ENCODE measurements at places on chromosomes 3 and 15.

DNA sequence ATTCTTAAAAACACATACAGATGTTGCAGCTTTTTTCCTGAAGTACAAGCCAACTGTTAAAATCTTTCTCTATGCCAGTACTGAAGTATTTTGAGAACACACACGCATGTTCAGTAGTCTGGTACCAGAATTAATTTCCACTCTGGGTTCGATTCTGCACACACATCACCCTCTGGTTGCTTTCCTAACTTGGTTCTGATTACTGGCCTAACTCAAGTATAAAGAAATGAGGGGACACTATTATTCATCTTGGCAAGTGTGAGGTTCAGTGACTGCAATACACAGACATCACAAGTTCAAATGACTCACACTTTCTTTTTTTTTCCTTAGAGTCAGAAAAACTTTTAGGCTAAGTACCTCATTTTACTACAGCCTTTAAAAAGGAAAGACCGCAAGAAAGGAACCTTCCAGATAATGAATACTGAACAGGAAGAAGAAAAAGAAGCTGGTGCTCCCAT is 37.4 kb upstream of the LDHAL6B start:
- no peak for DNase-seq

GRCh38 chr3:189202583-189202982 is 30.8 kb downstream of the TPRG1 start:
- DNase-seq, result no peak

GRCh38 chr15:22948056-22948455 is 32.1 kb downstream of the CYFIP1 start:
- no peak for DNase-seq

DNA sequence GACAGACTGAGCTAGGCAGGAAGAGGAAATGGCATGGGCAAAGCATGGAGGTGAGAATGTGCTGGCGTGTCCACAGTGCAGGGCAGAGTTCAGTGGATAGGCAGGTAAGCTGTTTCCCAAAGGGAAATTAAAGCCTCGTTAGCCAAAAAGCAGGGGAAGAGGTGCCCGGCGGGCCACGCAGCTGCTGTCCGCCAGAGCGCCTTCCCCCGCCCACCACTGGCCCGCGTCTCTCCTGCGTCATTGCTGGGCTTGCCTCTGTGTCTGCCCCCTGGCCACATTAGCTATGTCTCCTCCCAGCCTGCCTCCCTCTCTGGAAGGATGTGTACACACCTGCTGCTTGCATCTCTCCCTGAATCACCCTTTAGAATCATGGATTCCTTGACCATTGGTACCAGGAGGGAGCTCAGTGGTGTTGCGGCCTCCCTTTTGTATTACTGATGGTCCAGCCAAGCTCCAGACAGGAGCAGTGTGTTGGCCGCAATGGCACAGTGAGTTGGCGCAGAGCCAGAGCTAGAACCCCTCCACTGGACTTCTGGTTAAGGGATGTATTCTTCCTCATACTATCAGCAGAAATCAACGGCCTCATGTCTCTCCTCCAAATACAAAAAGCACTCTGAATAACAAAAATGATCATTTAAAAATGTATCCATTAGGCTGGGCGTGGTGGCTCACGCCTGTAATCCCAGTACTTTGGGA is 26.6 kb downstream of the SLC28A1 start:
- no peak for DNase-seq

- DNase-seq, result no peak
These were observed 30.6 kb upstream of the SLC6A6 start for GRCh38 chr3:14371573-14372474.

DNA sequence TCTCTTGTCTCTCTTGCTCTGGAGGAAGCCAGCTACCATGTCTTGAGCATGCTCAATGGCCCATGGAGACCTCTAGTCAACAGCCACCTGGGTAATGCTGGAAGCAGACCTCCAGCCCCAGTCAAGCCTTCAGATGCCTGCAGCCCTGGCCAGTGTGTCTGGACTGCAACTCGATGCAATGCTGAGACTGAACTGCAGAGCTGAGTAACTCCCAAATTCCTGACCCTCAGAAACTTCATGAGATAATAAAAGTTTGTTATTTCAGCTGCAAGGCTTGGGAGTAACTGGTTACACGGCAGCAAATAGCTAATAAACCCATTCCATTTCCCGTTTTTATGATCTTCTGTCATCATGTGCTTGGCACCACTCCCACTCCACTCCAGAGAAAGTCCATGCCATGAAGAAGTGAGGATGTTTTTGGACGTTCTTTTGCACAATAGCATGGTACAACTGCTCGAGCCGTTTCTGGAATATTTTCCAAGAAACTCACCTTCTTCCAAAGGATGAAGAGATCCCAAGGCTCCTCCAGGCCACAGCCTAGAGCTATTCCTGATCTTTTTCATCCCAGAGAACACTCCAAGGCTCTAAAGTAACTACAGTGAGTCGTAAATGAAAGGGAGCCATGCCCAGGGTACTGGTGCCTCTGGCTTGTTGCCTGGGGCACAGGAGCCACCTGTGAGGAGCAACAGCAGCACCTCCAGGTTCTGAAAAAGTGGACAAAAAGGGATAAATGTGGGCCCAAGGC is 72.0 kb upstream of the KLF13 start:
- DNase-seq, result peak; percentile 57

DNA sequence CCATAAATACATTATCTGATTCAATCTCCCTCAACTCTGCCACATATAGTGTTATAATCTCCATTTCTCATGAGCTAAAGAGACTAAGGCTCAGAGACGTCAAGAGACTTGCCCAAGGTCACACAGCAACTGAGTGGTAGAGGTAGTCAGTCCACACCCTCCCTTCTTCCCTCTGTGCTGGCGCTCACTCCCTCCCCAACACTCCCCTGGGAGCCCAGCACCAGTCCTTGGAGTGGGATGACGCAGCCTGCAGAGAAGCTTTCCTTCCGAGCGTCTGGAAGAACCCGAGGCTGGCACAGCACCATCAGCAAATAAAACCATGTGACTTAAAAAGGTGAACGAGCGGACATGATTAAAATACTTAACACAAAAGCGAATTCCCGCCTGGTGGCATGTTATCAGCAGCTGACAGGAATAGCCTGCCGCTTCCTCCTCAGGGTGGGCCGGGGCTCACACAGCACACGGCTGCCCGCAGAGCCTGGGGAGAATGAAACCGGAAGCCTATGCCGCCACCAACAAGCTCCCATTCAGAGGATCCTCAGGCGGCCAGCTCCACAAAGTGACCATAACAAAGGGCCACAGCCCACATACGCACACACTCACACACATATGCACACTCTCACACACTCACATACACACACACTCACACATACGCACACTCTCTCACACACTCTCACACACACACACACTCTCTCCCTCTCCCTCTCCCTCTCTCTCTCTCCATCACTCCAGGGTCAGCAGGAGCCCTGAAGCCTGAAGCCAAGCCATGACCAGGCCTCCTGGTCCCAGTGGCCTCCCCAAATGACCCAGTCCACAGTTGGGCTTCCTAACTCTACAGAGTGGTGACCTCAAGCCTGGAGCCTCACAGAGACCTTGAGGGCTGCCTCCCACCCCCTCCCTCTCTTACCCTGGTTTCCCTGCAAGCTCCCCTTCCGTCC is 120.5 kb downstream of the XXYLT1 start:
- DNase-seq, result no peak

DNA sequence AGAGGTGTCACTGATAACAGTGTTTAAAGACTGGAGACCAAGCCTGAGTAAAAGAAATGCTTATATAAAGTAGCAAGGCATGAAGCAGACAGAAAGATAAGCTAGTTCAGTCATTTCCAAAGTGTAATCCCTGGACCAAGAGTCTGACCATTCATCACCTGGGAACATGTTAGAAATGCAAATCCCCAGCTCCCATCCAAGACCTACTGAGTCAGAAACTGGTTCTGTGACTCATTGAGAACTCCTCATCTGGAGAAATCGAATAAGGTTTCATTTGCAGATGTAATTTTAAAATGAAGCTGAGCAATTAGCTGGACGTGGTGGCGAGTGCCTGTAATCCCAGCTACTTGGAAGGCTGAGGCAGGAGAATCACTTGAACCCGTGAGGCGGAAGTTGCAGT is 473.9 kb upstream of the UBE2E2 start:
- no peak for DNase-seq

GRCh38 chr3:197482001-197482400 is 73.8 kb downstream of the BDH1 start:
- DNase-seq, result no peak

DNA sequence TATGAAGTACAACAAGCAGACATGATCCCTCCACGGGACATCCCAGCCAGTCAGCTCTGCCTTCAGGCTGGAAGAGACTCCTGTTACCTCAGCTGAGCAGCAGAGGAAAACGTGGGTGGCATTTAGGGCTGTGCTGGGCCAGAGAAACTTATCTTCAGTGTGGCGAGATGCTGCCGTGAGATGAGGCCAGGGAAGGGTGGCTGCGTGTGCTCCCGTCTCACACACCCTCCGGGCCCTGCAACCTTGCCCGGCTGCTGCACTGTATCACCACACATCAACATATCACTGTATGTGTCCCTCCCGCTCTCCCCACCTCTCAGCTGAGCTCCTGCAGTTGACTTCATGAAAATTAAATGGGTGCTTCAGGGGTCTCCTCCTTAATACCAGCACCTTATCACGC is 23.4 kb downstream of the BMF start:
- DNase-seq, result no peak

DNA sequence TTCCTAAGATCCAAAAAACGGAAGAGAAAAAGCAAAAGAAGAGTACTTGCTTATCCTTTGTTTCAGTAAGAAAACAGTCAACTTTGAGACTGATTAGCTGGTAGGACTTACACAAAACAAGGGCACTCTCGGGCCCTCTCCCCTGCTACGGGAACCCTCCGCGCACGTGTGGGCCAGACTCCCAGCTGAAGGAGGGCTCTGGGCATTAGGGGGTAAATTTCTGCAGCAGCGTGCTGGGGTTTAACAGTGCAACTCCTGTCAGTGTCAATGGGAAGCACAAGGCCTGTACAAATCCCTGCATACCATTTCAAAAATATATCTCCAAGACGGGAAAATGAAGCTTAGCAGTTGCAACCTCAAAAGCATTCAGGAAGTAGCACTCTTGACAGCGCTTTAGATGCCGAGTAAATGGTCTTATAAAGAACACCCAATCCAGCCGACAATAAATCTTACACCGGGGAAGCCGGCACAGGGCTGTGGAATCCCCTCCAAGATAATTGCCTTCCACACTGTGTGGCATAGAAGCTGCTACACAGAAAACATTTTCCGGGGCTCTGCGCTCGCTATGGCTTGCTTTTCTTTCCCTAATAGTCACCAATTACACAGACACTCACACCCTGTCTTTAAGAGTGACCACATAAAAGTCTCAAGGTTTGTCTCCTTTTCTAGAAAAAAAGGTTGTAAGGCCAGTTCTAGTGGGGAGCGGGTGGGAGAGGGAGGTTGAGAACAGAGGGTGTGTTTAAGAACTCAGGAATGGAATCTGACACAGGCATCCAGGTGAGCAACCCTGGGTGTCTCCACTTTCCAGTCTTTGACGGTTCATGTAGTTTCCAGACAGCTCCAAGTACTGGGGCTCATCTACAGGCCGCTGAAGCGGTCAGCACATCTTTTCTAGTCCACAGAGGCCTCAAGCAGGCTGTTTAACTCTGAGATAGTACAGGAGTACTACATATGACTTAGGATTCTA is 512.7 kb downstream of the FOXP1 start:
- DNase-seq, result no peak

DNA sequence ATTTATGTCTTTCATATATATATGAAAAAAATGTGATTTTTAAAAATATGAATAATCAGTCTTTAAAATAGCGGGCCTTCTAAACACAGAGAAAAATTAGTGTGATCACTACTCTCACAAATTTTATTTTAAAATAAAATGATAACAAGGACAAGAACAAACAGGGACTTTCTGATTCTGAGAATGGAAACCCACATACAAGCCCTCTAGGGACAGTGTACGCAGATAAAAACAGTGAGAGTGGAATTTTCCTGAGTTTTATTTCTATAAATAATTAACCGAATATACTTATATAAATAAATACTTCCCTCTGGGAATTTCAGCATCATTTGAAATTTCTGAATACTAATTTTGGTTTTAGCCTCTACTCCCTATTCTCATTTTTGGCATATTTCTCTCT is 201.4 kb upstream of the CBLB start:
- no peak for DNase-seq

DNA sequence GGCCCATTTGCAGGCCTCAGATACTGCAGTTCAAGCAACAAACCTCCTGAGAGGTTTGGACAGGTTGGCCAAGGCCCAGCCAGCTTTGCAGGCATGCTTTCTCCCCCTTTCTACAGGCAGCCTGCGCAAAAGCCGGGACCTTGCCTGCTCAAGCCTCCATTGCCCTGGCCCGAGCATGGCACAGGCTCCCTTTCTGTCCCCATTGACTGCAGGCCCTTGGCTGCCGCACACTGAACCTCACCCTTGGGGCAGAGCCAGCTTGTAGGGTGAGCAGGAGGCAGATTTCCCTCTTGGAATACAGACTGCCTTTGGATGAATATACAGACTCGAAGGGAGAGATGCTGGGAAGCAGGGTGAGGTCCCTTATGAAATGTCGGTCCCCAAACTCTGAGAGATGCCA is 461.7 kb upstream of the PROK2 start:
- DNase-seq, result no peak

DNA sequence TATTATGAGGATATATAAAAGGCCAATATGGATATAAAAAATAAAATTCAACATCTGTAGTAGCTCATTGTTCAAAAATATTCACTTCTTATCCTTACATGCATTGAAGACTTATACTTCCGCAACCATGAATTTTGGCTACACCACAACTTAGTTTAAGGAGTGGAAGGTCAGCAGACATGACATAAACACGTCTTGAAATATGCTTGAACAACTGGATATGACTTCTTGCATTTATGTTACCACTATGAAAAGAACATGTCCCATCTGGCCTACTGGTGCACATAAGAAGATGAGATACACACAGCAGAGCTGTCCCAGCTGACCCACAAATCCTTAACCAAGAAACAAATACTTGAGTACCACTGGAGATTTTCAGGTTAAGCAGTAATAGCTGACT is 52.1 kb downstream of the MYO9A start:
- no peak for DNase-seq

DNA sequence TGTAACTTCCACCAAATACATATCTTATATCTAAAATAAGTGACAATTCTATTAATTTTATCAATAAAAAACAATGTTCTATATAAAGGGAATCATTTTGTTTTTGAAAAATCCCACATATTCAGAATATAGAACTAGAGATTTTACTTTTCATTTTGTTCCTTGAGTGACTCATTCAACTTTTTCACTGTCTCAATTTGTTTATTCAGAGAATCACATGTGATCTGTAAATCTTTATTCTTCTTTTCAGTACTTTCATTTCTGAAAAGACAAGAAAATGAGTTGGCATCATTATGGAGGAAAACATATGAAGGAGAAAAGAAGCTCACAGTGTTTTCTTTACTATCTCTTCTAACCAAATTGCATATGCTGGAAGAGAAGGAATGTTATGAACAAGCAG is 35.0 kb downstream of the CIP2A start:
- DNase-seq, result no peak
